Naive thymus-derived CD4-positive, alpha-beta T cell (primary cell): ENCODE measurements at places on chromosomes 3 and 15.

DNA sequence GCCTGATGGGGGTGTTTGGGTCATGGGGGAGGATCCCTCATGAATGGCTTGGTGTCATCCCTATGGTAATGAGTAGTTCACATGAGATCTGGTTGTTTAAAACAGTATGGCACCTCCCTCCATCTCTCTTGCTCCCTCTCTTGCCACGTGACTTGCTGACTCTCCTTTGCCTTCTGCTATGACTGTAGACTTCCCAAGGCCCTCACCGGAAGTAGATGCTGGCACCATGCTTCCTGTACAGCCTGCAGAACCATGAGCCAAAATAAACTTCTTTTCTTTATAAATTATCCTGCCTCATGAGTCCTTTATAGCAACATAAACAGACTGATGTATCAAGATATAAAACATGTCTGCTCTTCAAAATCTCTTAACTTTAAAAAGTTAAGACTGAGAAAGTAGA, 96.1 kb downstream of the TFDP2 start:
- no peak for DNase-seq

DNA sequence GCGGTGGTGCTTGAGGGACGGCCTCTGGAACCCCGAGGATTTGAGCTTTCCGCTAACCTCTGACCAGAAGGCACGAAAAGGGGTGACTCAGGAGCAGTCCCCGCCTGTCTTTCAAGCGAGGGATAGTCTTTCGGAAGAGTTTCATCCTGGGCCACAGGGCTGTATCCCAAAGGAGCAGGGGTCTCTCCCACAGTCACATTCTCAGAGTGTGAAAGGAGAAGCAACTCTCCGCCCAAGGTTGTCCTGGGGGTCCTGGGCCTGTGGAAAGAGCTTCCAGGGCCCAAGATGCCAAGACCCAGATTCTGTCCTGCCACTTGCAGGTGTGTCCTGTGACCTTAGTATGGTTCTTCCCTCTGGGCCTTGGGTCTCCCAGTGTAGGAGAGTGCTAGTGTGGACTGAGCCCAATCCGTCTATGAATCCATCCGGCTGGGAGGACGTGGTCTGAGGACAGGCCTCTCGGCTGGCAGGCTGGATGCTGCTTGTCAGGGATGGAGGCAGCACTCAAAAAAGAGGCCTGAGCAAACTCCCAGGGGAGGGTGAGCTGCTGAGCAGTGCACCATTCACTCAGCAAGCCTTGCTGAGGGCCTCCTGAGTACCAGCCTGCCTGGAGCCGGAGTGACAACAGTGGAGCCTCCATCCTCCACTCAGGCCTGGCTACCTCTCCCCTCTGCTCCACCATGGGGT, 1.6 kb upstream of the DUSP7 start:
- DNase-seq, result no peak

DNA sequence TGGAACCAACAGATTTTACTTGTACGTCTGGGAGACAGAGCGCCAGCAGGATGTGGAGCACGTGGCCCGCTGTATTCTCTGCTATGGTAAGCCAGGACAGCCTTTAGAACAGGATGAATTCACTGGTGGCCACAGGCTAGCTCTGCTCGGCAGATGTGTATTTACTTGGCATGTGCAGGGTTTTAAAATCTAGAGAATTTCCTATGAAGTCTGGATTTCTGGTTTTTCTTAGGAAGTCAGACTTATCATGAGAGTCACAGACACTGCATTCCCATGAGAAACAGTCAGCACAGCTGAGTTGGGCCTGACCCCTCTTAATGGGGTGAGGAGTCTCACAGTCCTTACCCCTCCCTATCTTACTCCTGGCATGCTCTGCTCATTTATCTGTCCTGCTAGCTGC, 84.6 kb upstream of the COL6A5 start:
- DNase-seq, result no peak

DNA sequence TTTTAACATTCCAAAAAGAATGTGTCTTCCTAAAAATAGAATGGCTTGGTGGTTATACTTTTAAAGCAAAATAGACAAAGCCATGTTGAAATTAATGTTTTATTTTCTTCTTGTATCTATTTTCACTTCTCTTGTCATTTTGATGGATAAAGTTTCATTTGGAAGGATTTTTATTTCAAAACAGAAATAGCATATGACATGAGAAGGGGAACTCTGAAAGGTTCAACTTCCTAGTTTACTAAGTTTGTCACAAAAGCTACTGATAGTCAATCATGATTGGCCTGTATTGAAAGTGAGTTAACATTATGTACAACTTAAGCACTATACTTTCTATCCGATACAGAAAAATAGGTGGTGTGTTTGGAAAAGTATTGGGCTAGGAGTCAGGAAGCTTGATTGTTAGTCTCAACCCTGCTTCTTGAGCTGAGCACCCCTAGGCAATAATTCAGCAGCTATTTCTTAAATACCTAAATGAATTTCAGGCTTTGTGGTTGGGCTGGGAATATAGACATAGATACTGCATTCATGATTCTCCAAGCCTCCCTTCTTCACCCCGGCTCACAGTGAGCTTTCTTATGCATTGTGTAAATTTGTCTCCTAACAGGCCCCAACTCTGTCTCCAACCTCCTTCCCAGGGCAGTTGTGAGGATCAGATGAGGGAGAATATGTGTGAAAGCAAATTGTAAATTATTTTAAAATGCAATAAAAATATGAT, 46.9 kb upstream of the CSPG4 start:
- DNase-seq, result no peak

- no peak for DNase-seq
Observed at GRCh38 chr3:72768936-72769335, 79.3 kb downstream of the SHQ1 start.

- no peak for DNase-seq
Observed at GRCh38 chr3:29759411-29760225, 478.7 kb downstream of the RBMS3 start.

- no peak for DNase-seq
Observed at GRCh38 chr3:20984594-20985205, 766.3 kb downstream of the ZNF385D start.

- no peak for DNase-seq
Observed at GRCh38 chr3:86995537-86995936, 4.6 kb upstream of the VGLL3 start.

GRCh38 chr15:44246521-44247268, 41.8 kb upstream of the GOLM2 start:
- no peak for DNase-seq

DNA sequence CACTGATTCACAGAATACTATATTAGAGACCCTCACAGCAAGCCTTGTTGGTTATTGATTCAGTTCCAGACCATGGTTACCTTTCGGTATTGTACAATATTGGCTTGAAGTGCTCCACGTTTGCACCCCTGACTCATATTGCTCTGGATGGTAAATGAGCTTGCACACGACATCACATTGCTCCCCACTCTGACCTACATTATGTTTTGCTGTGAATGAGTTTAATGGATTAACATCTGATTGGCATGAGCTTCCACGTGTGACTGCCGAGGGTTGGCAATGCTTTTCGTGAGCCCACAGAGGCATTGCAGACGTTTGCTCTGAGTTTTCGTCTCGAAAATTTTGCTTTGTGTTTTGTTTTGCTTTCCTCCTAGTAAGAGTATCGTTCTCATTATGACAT, 225.8 kb upstream of the ICE2 start:
- no peak for DNase-seq

DNA sequence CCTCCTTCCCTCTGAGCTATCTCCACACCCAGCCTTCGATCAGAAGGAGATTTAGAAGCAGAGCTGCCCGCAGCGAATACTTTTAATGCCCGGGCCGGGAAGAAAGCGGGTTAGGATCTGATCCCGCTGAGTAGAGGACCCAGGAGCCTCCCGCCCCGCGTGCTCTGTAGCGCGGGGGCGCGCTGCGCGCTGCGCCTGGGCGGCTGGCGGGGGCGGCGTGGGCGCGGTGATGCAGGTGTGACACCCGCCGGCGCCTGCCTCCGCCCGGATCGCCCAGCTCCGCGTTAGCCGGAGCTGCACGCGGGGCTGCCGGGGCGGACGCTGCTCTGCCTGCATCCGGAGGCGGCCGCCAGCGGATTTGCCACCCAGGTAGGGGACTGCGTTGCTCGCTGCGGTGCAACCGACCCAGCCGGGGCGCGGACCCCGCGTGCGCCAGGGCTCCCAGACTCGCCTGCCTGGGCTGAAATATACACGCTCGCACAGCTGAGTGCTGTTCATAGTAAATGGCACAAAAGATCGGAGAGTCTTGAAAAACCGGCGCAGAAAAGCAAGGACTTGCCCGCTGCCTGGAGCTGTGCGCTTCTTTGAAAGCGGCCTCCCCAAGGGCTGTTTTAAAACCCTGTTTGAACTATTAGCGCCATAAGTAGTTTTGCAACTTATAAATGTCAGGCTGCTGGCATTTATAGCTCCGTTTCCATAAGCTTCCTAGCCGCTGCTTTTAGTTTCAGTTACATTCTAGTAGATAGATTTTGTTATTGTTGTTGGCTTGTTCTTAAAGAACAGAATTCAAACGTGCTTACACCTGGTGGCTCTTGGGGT, at the start of gene SV2B:
SV2B (plus strand) TSS at position 263 of the 819 bp plus-strand sequence. CDS start 126,007 bp downstream, outside the sequence.
- peak; percentile 5 for DNase-seq
